Stimulated activated CD8-positive, alpha-beta memory T cell treated with anti-CD3 and anti-CD28 coated beads, Interleukin-4, amount 100 ng/mL, for 4 hours (primary cell): ENCODE measurements at places on chromosomes 3 and 15.
A peak's percentile ranks its signal among the peaks of the same experiment; 100 is the strongest.

DNA sequence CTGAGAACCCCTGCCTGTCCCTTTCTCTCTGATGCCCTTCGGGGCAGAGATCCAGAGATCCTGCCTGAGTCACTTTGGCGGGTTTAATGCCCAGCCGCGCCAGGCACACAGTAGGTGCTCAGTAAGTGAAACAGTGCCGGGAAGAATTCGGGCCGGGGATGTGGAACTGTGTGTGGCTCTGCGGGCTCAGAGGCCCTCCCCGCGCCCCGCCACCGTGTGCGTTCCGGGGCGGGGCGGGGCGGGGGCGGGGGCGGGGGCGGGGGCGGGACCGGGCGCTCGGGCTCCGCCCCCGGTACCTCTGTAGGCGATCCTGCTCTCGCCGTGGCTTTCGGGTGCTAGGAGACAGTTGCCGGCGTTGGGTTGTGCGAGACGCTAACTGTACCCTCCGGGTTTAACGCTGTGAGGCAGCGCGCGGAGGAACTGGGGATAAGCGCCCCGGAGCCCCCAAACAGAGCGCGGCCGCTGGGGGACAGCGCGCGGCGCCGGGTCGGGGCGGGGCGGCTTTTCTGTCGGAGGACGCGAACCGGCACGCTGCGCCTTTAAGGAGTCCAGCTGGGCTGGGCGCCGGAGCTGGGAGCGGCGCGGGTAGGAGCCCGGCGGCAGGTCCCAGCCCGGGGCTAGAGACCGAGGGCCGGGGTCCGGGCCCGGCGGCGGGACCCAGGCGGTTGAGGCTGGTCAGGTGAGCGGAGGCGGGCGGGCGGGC, at the start of gene ABHD6:
Gene ABHD6 (plus strand): TSS at position 555 of the 703 bp plus-strand sequence. CDS start 18,795 bp downstream, outside the sequence.
- peak; percentile 59 for DNase-seq

- no peak for DNase-seq
Measured at GRCh38 chr3:186839874-186840641, 2.5 kb upstream of the ADIPOQ start.

DNA sequence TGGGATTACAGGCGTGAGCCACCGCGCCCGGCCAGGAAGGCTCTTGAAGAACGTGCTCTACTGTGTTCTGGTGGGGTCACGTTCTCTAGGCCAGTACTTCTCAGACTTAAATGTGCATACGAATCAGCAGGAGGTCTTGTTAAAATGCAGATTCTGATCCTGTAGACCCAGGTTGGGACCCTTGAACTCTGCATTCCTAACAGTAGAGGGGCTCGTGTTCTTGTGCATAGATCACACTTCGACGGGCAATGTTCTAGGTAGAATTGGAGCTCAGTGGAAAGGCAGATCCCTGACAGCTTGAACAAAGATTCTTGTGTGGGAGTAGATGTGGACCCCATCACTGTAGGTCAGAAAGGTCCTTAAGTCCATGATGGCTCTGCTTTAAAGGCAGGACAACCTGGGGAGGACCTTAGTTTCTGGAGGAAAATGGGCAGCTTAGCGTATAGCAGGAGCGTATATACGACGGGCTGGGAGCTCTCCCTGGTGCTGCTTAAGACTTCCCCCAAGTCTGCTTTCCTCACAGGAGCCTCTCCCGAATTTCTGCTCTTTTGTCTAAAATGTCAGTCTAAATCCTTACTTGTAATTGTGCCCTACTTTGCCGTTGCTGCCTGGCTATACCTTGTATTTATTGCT, 16.9 kb upstream of the FAM81A start:
- no peak for DNase-seq

DNA sequence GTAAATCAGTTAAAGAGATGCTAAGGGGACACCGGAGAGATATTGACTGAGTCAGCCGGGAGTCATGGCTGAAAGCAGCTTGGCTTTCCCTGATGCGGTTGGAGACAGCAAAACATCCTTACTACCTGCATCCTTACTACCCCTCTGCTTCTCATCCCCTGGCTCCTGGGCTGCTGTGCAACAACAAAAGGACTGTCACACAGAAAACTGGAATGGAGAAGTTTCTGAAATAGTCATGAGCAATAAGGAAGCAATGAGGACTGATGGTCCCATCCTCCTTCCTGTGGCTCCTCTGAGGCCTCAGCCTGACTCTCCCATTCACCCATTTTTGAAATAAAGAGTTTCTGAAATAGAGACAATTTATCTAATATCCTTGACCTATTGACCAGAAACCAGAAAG, 1.1 kb downstream of the HCLS1 start:
- DNase-seq = no peak

GRCh38 chr3:140284372-140284771, 349.4 kb downstream of the CLSTN2 start:
- no peak for DNase-seq

DNA sequence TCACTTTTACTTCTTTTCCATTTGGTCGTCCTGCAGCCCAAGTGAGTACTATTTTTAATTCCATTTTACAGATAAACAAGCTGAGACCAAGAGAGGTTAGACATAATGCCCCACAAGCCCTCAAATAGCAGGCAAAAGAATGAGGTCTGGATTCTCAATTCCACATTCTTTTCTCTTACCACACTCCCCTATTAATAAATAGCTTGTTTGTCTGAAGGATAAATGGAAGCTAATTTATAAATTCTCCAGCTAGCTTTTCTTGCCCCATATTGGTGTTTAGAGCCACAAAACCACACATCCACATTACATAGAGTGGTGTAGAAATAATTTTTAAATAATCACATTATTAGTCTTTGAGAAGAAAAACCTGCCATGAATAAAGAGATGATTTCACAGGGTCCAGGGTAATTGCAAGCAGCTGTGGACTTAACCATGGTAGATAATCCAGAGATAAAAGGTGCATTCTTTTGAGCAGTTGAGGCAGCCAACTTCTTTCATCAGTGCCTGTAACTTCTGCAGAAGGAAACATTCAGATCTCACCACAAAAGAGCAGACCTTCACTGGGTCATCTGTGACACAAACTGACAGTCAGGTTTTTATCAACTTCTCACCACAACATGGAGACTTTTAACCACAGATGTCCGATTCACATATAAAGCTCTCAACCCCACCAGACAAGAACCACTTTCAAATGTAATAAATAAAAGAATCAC, 313.4 kb upstream of the STT3B start:
- DNase-seq = no peak

DNA sequence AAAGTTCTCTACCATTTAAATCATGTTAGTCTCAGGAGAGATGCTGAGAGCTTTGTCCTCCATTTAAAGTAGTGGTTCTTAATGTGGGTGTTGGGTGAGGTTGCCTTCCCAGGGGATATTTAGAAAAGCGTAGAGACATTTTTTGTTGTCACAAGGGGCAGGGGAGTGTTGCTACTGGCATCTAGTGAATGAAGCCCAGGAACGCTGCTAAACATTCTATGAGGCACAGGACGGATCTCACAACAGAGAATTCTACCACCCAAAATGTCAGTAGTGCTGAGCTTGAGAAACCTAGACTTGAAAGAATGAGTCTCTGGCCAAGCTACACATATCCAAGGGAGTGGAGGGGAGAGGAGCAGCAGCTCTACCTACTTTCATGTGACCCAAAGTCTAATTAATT, 60.7 kb upstream of the CTNNB1 start:
- DNase-seq = no peak

- DNase-seq = no peak
Measured at GRCh38 chr3:13513051-13513912, 33.2 kb downstream of the HDAC11 start.

DNA sequence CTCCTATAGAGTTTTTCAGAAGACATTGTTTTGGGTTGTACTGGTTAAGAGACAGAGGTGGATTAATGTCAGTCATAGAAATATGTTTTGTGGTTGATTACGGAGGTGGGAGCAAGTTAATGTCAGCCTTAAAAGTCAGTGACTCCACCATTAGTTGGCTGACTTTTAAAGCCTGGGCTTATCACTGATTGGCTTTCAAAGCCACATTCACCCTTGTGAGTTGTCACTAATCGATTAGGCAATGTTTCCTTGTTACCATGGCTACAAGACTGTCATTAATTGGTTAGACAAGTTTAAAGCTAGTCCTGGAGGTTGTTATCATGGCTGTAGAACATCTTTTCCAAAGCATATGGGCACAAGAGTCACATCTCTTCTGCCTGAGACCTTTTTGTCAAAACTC, 73.0 kb downstream of the NEO1 start:
- DNase-seq = no peak

DNA sequence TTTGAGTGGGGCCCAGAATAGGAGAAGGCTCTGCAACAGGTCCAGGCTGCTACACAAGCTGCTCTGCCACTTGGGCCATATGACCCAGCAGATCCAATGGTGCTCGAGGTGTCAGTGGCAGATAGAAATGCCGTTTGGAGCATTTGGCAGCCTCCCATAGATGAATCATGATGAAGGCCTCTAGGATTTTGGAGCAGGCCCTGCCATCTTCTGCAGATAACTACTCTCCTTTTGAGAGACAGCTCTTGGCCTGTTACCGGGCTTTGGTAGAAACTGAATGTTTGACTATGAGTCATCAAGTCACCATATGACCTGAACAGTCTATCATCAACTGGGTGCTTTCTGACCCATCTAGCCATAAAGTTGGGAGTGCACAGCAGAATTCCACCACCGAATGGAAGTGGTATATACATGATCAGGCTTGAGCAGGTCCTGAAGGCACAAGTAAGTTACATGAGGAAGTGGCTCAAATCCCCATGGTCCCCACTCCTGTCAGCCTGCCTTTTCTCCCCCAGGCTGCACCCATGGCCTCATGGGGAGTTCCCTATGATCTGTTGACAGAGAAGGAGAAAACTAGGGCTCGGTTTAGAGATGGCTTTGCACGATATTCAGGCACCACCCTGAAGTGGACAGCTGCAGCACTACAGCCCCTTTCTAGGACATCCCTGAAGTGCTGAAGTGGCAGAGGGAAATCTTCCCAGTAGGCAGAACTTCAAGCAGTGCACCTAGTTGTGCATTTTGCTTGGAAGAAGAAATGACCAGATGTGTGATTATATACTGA, 971.4 kb downstream of the MCTP2 start:
- DNase-seq = no peak
